ENCODE measurements at places on chromosomes 5 and 9. TPM values are rescaled to one million over a fixed set of nuclear protein-coding genes. Genes with fewer than 3 reads are reported as not detected.

Gene GFI1B
- total RNA-seq = 0.17 TPM

Gene GABRA1
- total RNA-seq = not detected

Gene ZCCHC9
- 26.6 TPM for total RNA-seq

Gene SHC3
- total RNA-seq = 0.34 TPM

Gene PAIP2
- total RNA-seq = 83.2 TPM

Gene KIF4B
- total RNA-seq = not detected

Gene PRSS3
- total RNA-seq = 12.6 TPM

Gene ARL10
- 0.59 TPM for total RNA-seq

Gene CARD9
- 1.3 TPM for total RNA-seq

Gene PDGFRB
- total RNA-seq = 0.21 TPM

Gene CMYA5
- 0.13 TPM for total RNA-seq

Gene CCL21
- not detected for total RNA-seq
